ENCODE measurements at places on chromosomes 1 and 21.

GRCh38 chr1:152189657-152190442 is 30.8 kb upstream of the RPTN start:
- peak; percentile 81 for DNase-seq

DNA sequence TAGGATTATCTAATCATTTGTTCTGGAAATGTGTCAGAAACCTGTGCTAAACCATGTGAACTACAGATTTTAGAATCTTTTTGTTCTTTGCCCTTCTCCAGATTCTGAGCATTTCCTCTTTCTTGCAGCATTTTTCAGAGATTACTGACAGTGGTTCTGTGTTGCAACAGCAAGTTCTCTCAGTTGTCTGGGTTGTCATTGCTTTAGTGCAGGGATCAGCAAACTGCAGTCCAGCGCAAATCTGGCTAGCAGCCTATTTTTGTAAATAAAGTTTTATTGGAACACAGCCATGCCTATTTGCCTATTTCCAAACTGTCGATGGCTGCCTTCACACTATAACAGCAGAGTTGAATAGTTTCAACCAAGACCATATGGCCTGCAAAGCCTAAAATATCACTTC is 66.3 kb upstream of the LRRC8D start:
- peak; percentile 79 for DNase-seq

DNA sequence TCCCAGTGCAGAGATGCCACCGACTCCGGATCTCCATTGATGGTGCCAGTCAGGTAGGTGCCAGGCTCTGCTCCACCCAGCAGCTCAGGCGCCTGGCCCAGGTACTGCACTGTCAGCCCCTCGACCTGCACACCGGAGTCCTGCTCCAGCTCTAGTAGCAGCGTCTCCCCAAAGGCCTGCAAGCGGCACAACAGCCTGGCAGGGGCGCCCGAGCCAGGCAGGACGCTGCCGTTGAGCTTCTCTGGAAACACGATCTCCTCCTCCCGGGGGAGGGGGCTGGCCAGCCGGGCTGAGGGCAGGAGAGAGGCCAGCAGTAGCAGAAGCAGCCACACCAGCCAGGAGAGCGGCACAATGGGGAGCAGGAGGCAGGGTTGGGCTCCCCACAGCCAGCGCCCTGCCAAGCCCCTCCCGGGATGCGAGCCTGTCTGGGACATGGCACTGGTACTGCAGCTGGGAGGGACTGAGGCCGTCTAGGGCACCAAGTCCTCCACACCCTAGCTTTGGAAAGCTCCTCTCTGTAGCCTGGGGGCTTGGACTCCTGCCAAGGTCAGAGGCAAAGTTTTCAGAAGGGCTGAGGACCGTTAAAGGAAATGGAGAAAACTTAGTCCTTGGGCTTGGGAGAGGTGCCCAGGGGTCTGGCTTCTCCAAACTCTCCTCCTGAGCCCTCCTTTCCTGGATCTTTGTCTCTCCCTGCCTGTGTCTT is 509 bp downstream of the ADAMTS4 start:
- DNase-seq: peak; percentile 39

- DNase-seq: no peak
These were observed 78.7 kb downstream of the PBX1 start for GRCh38 chr1:164637461-164638375.

- DNase-seq: no peak
These were observed 937.4 kb upstream of the TMPRSS15 start for GRCh38 chr21:19340954-19341353.

- no peak for DNase-seq
These were observed 29.0 kb downstream of the PPFIA4 start for GRCh38 chr1:203055161-203055799.

- no peak for DNase-seq
These were observed 106.6 kb upstream of the TMPRSS2 start for GRCh38 chr21:41614511-41614910.

- no peak for DNase-seq
These were observed 62.5 kb upstream of the TRAPPC10 start for GRCh38 chr21:43949499-43950208.

Measured in Kasumi-1 (cell line).